ENCODE measurements at places on chromosomes 13 and 19.

DNA sequence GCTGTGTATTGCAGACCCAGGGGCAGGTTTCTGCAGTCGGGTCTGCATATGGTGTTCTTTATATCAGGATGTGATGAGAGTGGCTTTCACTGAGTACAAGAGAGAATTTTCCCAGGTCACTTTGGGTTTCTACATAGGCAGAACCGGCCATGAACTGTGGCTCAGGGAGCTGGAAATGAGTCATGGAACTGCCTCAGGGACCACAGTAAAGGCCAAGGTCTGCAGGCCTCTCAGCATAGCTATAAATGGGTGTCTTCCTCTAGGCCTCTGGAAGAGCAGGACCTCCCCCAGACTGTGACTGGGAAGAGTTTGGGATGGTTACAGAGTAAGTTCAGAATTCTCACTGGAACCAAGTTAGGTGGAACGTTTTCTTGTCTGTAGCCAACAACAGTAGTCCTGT is 51.8 kb upstream of the ZNF681 start:
- no peak for DNase-seq

DNA sequence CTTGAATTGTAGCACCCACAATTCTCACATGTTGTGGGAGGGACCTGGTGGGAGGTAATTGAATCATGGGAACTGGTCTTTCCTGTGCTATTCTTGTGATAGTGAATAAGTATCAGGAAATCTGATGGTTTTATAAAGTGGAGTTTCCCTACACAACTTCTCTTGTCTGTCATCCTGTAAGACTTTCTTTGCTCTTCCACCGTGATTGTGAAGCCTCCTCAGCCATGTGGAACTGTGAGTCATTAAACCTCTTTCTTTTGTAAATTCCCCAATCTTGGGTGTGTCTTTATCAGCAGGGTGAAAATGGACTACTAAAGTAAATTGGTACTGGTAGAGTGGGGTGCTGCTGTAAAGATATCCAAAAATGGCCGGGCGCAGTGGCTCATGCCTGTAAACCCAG is 215.6 kb downstream of the LIG4 start:
- DNase-seq, result no peak

GRCh38 chr13:46278474-46278873 is 66.7 kb downstream of the LRRC63 start:
- no peak for DNase-seq

DNA sequence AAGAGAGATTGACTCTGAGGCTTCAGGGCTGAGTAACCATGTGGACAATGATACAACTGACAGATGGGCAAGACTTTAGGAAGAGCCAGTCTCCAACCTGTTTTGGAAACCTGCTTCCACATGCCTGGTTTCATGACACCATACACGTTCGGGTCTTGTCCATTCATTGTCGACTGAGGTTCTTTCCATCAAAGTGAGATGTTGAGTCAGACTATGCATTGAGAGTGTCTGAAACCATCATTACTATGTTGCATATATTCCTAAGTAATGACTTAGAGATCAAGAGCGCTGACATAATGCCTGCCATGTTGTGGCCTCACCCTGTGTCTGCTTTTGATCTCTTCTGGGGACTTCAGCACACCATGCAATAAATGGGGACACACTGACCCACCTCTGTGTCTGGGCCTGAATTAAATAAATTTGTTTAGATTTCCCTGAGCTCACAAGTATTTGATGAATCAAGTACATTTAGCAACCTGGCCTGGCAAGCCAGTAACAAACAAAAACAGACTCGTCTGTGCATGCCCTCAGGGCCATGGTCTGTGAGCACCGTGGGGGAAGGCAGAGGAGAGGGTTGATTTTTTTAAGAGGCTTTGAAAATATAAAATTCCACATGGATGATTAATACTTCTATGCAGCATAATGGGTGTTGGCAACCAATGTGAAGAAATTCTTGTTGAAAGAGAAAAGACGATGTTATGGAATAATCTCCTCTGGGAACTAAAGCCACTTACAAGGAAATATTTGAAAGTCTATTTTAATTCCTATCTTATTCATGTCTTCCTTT is 49.9 kb upstream of the UBAC2 start:
- no peak for DNase-seq

DNA sequence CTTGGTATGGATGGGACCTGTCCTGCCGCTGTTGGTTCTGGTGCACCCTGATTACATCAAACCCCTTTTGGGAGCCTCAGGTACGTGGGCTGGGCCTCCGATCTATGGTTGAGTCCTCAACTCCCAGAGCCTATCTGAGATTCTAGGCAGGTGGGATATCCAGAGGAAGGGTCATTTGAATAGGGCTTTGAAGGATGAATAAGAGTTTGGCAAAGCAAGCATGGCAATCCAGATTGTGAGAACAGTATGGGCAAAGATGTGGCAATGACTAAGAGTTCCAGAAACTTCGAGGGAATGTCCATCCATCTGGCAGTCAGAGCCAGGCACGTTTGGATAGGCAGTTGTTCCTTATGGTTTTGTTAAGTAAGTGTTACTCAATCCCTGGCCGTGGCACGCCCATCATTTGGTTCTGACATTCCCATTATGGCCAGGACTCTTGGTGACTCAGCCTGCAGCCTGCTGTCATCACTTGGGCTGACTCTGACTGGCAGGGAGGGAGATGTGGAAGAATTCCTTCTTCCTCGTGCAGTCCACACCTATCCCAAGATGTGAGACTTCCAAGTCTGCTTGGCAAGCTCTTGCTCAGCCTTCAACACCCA is 21.5 kb downstream of the CYP4F22 start:
- no peak for DNase-seq

GRCh38 chr19:42030645-42031440 is 36.8 kb upstream of the ATP1A3 start:
- DNase-seq, result no peak

DNA sequence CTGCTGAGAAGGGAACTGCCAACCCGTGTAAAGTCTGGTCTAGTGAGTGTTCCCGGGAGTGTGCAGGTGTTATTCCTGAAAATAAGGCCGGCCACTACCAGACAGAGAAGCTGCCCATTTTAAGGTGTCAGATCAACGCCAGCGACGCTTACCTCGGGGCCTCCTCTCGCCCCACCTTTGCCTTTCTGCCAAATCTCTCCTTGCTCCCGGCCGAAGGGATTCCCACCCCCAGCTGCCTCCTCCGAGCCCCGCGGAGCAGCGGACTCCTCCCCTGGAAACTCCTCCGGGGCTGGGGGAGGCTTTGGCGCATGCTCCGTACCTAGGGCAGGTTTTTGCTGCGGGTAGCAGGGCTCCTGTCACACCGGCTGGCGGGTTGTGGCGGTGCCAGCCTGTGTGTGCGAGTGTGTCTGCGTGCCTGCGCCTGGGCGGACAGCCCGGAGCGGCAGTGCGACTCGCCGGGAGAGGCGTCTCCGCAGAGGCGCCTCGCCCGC is at the start of gene HS6ST3:
TSS of gene HS6ST3 (plus strand) at position 359 of the 491 bp plus-strand sequence.
- DNase-seq, result no peak

Data from T follicular helper cell (primary cell).